ENCODE measurements at places on chromosomes 2 and 18.

DNA sequence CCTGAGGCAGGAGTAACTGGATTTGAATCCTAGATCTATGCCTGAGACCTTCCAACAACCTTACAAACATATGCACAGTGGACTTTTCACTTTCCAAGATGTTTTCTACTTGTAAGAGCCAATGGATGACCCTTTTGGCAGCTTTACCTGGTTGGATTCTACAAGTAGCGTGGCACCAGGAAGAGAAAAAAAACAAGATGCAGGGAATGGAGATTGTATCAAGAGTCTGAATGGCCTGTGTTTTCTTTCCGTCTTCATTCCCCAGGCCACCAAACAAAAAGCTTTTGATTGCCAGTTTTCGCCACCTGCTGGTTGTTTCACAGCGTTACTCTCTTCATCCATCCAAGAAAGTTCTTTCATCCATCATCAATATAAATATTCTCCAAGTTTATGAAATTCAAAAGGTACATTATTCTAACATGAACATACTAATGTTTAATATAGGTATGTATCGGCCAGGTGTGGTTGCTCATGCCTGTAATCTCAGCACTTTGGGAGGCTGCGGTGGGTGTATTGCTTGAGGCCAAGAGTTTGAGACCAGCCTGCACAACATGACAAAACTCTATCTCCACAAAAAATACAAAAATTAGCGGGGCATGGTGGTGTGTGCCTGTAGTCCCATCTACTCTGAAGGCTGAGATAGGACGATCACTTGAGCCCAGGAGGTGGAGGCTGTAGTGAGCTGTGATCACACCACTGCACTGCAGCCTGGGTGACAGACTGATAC lies 3.5 kb upstream of the BCL2 start:
- peak; percentile 87 for DNase-seq

DNA sequence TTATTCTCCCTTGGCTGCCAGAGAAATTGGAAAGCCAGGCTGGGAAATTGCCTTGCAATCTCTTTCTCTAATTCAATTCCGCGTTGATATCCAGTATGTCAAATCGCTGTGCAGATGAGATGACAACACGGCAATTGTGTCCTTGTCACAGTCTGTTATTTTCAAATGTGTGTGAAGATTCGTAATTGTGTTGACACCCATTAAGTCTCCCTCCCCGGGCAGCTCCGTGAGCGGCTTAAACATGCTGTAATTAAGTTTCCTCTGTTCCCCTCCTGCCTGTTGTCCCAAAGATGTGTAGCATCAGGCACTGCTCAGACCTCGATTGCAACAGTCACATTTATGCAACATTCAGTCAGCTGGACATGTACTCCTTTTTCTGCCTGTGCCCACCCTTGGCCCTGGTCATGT lies 209.5 kb downstream of the LPIN1 start:
- no peak for DNase-seq

DNA sequence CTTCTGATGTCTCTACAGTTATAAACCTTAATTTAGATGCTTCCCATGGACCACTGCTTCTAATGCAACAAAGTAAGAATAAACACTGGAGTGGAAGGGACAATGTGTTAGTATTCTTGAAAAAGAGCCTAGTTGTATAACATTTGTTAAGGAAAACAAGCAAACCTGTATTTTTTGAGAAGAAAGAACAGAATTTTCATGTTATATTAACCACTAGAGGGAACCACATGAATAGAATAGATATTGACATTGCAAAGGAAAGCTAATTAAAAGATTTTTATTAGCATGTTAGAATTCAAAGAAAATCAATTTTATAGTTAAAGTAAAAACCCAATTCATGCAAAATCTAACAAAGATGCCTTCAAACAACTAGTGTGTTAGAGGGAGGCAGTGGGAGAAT lies 151.2 kb upstream of the BARD1 start:
- peak; percentile 1 for DNase-seq

- peak; percentile 30 for DNase-seq
Measured at GRCh38 chr2:238053191-238053776, 7.5 kb upstream of the SCLY start.

DNA sequence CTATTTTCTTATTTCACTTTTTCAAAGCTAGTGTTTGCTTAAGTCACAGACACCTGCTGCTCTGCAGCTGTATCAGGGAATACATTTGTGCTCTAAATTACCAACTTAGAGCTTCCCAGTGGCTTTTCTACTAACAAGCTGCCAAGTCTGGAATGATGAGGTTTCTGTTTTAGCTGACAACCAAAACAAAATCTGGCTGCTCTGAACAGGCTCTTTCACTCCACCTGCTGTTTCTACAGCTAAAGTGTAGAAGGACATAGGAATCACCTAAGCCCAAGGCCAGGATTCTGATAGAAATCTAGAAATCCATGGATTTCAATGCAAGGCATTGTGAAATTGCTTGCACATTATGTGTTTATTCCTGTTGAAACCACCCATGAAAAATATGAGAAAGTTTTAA lies 201.2 kb downstream of the SUCLG1 start:
- DNase-seq, result no peak

- no peak for DNase-seq
Measured at GRCh38 chr18:3816610-3817363, 366.8 kb downstream of the TGIF1 start.

GRCh38 chr2:233668605-233669260 lies 3.0 kb upstream of the UGT1A9 start:
- no peak for DNase-seq

- peak; percentile 33 for DNase-seq
Measured at GRCh38 chr2:84302513-84303412, 156.3 kb downstream of the SUCLG1 start.

- DNase-seq, result peak; percentile 59
Measured at GRCh38 chr2:199777916-199778315, 73.1 kb downstream of the FTCDNL1 start.

DNA sequence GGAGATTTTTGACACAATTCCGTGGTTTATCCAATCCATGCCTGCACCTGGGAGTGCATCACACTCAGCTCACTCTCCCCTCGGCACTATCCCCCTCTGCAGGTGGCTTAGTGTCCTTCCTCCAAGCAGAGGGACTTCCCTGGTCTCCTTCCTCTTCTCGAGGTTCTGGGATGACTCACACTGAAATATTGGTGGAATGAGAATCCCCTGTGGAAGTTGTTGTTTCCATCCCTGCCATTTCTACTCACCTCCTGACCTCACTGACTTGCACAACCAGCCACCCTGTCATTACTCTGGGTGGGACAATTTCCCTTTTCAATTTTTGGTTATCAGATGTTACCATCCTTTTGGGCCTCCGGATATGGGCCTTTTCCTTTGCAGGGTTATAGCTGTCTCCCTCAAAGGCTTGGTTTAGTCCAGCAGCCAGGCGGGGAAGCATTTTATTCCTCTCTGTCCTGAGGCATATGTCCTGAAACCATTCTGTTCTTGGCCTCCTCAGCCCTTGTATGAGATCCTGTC lies 59.9 kb downstream of the PTPRM start:
- DNase-seq, result peak; percentile 1

DNA sequence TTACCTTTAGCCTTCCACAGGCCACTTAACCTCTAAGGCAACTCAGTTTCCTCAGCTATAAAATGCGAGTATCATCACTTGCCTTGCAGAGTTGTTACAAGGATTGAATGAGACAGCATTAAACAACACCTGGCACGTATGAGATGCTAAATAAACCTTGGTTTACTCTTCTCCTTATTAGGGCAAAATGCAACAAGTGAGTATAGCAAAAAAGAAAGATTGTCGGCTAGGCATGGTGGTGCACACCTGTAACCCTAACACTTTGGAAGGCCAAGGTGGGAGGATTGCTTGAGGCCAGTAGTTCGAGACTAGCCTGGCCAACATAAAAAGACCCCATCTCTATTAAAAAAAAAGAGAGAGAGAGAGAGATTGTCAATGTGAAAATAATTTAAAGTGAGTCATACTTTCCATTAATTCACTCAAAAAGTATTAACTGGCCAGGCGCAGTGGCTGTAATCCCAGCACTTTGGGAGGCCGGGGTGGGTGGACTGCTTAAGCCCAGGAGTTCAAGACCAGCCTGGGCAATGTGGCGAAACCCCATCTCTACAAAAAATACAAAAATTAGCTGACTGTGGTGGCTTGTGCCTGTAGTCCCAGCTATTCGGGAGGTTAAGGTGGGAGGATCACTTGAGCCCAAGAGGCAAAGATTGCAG lies 8.0 kb downstream of the ATAD2B start:
- DNase-seq, result no peak

DNA sequence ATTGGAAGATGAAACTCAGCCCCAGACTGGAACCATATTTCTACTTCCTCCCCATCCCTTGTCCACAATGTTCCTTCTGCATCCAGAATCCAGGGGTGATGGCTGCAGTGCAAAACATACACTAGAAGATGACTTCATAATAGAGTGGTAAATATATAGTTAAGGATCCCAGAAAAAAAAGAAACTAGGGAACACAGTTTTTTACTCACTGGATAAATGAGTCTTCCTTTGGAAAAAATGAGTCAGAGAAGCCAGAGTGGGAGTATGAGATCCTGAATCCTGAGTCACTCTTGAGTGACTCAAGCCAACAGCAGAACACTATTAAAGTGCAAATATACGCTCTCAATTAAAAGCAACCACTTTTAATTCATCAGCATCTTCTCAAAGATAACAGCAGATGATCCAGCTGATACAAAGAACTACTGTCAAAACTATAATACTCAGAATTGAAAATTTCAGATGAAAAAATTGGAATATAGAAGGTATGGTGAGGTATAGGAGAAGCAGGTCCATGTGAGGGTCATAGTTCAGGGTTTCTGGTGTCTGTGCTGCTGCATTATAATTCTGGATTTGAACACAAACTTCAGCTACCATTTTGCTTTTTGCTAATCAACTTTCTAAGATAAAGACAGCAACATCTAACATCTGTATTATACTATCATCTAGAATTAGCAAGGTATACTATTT lies 987.2 kb upstream of the CDH2 start:
- no peak for DNase-seq

DNA sequence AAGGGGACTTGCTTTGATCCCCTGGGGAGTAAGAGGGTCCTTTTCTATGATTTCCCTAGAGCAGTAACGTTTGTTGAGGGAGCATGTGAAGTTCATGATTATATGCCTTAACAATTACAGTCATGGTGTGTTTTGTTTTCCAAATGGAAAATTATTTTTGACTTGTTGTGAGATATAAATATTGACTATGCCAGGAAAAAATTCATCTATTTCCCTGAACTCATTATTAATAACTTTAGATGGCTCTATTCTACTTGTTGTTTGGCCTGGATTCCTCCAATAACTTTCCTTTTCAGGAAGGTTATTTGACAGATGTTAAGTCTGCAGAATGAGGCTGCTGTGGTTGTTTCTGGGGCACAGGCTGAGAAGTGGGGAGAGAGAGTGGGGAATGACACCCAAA lies 72.1 kb upstream of the LMAN1 start:
- no peak for DNase-seq
